Esophagus muscularis mucosa (tissue), 4 donors: ENCODE measurements at places on chromosomes 4 and X. TPM values are rescaled to one million over a fixed set of nuclear protein-coding genes. Genes with fewer than 3 reads are reported as not detected.

LRIT3 gene
- under 0.01 TPM for total RNA-seq

BEX1 gene
- total RNA-seq: 7.6 TPM

TMPRSS11F gene
- not detected for total RNA-seq

COX18 gene
- total RNA-seq: 10.4 TPM

NUP62CL gene
- not detected for total RNA-seq

PHF8 gene
- total RNA-seq: 18.5 TPM

SLC2A9 gene
- total RNA-seq: 10.5 TPM

EXOC1L gene
- total RNA-seq: not detected

CT45A5 gene
- total RNA-seq: not detected

TCEAL6 gene
- not detected for total RNA-seq

GRCh38 chrX:129577473-129577872 lies 37.4 kb downstream of the OCRL start:
- DNase-seq: no peak

GRCh38 chrX:130738638-130739195 lies 164.3 kb downstream of the ENOX2 start:
- no peak for DNase-seq

GRCh38 chr4:139942241-139942640 lies 211.7 kb downstream of the MAML3 start:
- DNase-seq: no peak

DNA sequence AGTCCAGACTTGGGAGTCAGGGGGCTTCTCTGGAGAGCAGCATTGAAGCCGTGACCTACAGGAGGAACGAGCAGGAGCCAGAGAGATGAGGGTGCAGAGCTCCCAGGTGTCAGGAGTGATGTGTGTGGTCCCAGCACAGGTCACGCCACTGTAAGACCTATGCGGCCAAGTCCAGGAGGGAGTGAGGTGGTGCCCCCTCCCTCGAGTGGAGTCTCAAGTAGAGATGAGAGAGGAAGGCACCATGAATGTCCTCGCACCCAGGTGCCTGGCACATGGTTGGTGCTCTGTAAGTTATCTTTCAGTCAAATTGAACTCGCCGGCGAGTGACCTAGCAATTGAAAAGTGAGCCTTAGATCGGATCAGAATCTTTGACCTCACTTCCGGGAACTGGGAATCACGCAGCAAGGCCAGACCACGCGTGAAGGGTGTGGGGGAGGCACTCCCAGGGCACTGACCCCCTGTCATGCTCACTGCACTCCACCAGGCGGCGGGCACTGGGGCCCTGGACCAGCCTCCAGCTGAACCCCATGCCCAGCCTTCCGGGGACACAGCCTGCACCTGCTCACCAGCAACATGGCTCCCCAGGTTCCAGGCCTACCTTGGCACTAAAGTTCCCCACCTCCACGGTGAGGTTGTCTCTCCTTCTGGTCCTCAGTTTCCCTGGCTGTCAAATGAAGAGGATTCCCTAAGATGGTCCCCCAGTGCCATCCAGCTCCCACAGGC lies 127.4 kb downstream of the HMX1 start:
- DNase-seq: no peak

- no peak for DNase-seq
Observed at GRCh38 chr4:54439831-54440243, 210.7 kb downstream of the PDGFRA start.

- DNase-seq: no peak
Observed at GRCh38 chr4:32136081-32136787, 1416.1 kb downstream of the PCDH7 start.

GRCh38 chrX:119488749-119489148 lies 20.5 kb downstream of the SLC25A5 start:
- no peak for DNase-seq

DNA sequence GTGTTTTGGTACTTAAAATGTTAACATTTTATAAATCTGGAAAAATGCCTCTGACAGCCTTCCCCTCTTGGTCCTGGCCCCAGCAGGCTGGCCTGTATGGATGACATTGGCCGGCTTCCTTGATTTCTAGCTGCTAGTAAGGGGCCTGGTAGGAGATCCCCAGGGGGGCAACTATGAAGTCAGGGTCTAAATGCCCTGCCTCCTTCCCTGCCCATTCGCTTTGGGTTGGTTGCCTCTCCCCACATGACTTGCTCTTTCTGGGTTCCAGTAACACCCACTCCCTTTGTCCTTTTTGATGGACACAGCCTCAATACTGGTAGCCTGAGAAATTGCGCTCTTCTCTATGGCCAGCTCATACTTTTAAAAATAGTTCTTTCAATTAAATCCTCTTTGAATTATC lies 78.0 kb upstream of the MAD2L1 start:
- DNase-seq: no peak

DNA sequence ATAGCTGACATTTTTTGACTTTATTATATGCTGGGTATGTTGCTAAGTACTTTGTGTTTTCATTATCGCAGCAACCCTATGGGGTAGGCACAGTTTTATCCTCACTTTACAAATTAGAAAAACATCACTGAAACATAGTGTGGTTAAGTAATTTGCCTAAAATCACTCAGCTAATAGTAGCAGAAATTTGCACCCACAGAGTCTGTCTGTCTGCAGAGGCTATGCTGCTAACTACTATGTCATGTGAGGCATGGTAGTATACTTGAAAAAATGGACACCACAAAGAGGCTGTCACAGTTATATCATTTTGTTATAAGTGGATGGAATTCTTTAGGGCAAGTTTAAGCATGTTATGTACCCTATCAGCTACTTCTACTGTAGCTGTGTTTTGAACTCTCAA lies 69.0 kb downstream of the STAG2 start:
- no peak for DNase-seq

DNA sequence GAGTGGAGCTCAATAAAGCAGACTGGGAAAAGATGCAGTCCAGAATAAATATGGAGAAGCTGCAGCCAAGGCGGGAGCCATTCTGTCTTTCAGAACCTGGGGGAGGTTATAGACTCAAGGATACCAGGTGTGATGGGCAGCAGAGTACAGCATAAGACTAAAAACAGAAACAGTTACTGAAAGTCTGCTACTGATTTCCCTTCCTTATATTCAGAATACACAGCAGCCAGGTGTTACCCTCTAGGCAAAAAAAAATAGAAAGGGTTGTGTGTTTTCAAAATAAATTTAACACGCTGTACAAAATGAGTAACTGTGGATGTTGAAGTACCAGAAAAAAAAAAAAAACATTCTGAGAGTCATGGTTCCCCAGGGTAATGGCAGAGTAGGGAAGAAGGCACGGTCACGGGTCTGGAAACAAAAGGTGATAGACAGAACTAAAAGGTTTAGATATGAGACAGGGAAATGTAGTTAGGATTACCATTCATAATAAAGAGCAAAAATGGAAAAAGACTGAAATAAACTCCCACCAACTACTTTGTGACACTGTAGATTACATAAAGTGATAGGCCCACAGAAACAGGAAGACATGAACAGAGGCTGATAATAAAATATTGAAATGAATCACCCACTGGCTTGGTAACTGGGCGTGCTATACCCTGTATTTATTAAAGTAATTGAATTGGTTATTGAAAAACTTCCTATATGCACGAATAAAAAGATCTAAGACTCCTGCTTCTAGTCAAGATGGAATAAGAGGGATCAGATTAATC lies 10.8 kb upstream of the HHIP start:
- DNase-seq: no peak

DNA sequence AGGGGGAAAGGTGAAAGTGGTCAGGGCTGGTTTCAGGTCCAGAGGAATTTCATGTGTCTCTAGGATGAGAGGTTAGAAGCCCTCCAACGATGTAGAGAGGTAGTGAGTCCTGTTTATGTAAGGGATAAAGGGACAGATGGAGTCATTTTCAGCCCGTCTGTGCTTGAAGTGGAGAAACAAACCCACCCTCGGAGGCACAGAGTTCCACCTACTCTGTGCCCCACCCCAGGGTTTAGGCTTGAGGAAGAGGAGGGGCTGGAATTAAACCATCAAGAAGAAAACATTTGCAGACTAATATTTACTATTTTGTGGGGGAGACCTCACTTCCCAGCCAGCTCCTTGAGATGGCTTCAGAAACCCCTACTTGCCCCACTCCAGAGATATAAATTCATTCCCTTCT lies 868 bp upstream of the GNL3L start:
- no peak for DNase-seq

GRCh38 chrX:142503967-142504643 lies 299.0 kb upstream of the MAGEC2 start:
- no peak for DNase-seq

- DNase-seq: no peak
Observed at GRCh38 chr4:181599134-181599533, 644.1 kb upstream of the TENM3 start.

DNA sequence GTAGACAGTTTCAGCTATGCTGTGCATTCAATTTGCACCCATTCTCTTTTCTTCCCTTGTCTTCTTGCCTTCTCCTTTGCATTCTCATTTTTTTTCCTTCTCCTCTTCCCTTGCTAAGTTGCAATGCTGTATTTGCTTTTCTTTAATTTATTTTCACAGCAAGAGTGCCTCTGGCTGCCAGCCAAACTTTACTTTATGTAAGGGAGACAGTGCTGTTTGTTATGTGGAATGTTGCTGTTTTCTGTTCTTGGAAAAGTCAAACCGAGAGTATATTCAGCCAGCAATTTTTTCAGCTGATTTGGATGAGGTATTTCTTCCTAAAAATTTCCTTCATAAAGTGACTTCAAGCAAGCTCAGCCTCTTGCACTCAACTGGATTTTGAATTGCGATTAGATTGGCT lies 1293.4 kb downstream of the ARAP2 start:
- no peak for DNase-seq

- DNase-seq: no peak
Observed at GRCh38 chr4:170248029-170248428, 158.3 kb upstream of the AADAT start.

DNA sequence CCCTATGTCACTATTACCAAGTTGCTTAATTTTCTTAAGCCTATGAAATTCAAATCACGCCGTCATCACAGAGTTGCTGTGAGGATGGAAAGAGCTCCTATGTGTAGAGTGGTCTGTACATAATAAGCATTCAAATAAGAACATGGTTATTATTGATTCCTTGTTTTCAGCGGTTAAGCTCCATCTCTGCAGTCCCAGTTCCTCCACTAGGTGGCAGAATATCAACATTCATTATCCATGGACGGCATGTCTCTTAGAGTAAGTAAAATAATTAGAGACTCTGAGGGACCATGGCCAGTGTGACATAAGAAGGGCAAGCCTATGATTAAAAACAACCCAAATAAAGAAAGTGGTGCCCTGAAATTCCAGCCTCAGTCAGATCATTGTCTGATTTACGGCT lies 132.5 kb upstream of the NHS start:
- no peak for DNase-seq

DNA sequence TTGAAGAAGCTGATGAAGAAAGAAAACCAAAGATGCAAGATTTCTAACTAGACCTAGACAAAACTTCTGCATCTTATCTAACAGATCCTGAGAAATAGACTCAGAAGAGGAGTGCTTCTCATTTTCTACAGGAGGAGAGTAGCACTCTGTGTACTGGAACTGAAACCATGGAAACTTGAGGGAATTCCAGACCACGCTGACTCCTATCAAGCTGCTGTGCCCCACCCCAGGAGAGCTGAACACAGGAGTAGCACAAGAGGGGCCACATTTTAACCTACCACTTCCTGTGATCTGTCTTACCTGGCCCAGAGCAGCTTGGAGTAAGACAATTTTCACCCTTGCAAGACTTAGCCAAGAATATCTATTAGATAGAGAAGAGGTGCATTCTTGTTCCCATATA lies 248.9 kb downstream of the SCFD2 start:
- no peak for DNase-seq

DNA sequence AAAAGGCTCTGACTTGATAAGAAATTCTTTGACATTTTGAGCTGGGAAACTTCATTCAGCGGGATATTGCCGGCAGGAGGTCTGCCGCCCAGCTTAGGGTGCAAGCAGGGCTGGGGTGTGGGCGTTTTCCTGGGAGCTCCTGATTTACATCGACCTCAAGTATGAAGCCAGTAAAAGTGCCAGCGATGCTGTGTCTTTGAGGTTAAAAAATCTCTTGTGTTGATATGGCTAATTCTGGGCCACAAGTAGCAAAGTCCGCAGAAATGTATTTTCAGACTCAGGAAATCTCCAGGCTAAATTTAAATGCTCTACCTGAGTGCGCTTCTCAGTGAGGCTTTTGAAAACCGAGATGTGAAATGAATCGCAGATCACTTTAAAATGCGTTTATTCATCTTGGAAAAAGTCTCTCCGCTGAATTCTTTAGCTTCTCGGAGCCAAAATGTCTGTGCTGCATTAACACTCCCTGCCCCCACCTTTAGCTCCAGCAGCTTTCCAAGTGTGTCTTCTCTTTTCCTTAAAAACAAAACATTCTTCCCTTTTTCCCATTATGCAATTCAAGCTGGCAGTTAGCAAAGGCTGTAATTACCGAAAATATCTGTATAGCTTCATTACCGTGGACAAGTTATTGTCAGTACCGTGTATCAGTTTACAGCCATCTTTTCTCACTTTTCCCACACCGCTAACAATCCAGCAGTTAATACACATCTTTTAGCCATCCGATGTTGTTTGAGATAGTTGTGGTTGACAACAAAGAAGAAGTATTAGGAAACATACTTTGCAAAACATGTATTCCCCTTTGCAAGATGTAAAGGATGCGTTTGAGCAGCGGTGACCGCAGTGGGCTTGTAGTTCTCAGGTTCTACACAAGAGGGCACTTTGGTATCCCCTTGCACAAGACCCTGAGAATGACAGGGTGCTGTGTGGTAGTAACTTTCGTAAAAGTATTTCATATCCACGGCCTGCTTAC lies 136.0 kb upstream of the STX18 start:
- no peak for DNase-seq

GRCh38 chr4:184451726-184452125 lies 22.6 kb downstream of the IRF2 start:
- DNase-seq: no peak

DNA sequence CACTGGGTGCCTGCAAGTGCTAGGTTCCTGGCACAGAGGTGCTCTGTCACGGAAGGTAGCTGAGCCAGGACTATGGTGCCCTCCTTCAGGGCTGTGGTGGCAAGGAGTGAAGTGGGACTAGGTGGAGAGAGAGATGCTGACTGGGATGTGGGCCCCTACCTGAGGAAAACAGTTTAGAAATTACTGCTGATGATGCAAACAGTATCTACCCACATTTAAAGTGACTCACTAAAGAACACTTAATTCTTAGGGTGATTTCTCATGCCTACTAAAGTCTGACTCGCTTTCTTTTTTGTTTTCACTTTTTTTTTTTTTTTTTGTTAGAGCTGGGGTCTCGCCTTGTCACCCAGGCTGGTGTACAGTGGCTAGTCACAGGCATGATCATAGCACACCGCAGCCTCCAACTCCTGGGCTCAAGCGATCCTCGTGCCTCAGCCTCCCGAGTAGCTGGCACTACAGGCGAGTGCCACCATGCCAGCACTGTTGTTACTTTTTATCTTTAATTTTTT lies 3.1 kb downstream of the ZNF185 start:
- no peak for DNase-seq

GRCh38 chrX:40148385-40149285 lies 50.9 kb upstream of the BCOR start:
- DNase-seq: no peak

DNA sequence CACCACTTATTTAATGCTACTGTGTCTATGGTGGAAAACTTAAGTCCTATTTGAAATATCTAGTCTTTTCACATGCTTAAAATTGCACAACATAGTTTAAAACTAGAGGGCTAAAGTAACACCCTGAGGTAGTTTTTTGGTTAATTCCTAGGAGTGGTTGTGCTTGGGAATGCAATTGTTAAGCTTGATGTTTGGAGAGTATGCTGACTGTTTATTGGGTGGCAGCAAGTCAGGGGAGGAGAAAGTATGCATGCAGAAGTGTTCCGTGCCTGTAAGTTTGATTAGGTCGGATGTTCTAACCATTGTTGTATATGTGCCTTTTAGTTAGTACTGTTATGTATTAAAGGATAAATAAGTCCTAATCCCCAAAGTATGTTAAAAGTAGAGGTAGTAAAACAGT lies 40.5 kb downstream of the CXCL8 start:
- DNase-seq: no peak

- DNase-seq: no peak
Observed at GRCh38 chrX:112087545-112087944, 5.0 kb upstream of the TRPC5 start.
